Cerebellar nuclear complex (tissue), 1 donor: ENCODE measurements at places on chromosomes 1 and 21.

- DNase-seq, result no peak
These were observed 14.5 kb downstream of the CFHR4 start for GRCh38 chr1:196902344-196902743.

GRCh38 chr21:46138383-46138970 lies 16.9 kb downstream of the FTCD start:
- no peak for DNase-seq

DNA sequence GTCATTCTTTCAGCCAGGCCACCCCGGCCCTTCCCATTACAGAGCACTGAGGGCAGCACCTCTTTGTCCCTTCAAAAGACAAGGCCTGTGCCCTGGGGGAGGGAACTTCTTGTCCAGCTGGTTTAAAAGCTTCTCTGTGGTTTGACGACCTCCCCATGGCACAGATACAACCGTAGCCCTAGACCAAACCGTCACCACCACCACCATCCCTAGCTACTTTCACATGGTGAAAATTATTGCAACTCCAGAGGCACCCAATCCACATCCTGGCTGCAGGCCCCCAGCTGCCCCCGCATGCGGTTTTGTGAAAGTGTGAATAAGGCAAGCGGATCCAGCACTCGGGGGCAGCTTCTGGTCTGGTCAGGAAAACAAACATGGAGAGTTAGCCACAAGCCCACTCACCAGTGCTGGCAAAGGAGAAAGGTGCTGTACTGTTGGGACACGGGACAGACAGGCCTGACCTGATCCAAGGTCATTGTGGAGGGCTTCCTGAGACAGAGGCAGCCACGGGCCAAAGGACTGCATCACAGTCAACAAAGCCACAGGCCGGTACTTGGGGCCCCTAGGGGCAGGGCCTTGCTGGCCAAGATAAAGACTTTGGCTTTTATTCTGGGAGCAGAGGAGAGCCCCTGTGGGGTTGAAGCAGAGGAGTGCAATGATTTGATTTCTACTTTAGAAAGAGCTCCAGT lies 31.2 kb downstream of the CDCA8 start:
- no peak for DNase-seq

GRCh38 chr21:38869196-38869595 lies 63.5 kb downstream of the ETS2 start:
- DNase-seq, result no peak

DNA sequence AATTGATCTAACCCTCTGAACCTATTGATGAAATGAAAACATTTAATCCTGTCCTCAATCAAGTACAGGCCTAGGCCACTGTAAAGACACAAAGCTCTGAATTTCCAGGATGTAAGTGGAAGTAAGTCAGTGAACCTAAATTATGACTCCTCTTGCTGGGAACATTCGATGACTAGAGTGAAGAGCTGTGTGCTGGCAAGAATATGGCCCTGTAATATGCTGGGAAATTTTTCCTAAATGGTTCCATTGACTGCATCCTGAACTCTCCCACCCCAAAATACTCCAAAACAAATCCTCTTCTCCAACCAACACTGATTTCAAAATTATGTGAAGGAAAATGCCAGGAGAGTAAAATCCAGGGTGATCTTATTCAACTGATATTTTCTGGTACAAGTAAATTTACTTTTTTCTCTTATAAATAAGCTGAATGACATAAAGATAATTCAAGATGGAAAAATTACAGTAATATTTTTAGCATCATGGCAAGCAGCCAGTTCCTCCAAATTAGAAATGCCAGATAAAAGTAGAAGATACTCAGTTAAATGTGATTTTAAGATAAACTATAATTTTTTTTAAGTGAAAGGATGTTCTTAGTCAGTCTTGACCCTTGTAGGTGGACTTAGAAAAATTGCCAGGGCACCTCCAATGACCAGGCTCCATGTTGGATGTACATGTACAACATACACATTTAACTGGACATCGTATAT lies 269.4 kb downstream of the PTGER3 start:
- no peak for DNase-seq

GRCh38 chr1:2627746-2628145 lies 5.1 kb downstream of the MMEL1 start:
- no peak for DNase-seq

DNA sequence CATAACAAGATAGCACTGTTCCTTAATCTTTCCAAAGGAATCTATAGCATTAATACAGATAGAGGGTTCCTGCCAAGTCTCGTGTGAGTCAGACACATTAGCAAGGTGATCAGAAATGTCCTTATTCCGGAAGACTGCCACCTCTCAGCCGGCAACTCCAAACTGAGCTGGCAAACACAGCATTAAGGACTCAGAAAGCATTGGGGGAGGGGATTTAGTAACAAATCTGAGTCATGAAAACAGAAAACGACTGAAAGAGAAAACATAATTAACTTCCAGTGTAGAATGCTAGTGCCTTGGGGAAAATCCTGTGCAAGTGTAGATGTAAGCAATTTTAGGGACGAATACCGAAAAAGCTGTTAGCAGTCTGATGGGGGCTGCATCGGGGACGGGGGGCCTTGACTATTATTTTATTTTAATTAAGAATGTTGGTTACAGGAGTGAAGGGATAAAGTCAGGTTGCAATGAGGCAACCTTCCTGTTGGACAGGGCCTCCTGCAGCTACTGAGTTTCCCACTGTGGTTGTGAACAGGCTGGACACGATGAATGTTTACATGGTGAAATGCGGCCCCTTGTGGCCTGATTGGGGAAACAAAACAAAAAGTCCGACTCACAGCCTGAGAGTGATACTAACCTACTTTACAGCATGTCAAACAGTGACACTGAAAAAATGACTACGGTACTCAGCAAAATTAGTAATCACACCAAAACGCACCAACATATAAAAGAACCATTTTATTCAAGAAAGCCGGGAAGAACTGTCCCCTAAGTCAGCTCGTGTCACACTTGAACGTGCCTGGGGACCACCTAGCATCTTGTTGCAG lies 20.7 kb downstream of the MIS18A start:
- DNase-seq, result no peak

- DNase-seq, result no peak
These were observed 96.3 kb downstream of the NIBAN1 start for GRCh38 chr1:184878002-184878401.
